ENCODE measurements at places on chromosomes 2 and 18.

DNA sequence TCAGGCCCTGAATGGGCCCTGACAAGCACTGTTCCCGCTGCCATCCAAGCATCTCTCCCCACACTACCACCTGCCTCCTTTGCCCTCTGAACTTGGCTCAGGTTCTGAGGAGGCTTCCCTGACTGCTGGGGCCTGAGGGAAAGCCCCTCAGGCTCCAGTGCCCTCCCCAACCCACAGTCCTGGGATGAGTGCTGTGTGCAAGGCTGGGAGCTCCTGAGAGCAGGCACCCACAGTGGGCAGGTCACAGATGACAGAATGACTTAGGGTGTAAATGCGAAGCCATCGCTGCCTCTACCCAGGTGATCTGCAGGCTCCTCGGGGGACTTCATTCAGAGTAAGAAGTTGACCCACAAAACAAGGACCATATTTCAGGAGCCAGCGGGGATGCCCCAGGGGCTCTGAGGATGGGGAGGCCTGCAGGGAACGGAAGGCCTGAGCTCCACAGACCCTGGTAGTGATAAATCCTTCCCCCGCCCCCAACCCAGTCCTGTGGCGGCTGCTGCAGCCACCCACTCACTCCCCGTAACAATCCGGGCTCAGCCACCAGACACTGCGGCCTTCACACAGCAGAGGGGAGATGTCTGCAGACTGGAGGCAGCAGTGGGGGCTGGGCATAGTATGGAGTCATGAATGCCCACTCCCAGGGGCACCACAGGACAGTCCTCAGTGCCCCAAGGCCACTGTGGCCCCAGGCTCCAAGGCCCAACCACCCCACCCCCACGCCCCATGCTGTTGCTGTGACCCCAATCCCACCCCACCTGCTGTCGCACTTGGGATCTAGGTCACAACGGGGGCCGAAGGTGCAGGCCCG, 8.9 kb downstream of the BIN1 start:
- no peak for DNase-seq

- DNase-seq: no peak
Observed at GRCh38 chr2:128753321-128753720, 434.7 kb upstream of the HS6ST1 start.

DNA sequence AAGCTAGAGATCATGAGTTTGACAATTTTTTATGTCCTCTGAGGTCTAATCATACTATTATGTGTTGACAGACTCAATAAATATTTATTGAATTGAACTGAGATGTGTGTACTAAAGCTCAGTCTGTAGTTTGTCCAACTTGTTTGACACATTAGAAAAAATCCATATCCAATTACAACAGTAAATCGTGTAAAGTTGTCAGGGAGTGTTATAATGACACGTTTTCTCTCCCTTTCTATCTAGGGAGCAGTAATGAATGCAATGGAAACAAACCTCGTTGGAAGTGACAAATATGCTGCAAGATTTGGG, 28.4 kb downstream of the ITGA4 start:
- DNase-seq: no peak

- DNase-seq: no peak
Observed at GRCh38 chr18:23563377-23564043, 22.8 kb downstream of the NPC1 start.

DNA sequence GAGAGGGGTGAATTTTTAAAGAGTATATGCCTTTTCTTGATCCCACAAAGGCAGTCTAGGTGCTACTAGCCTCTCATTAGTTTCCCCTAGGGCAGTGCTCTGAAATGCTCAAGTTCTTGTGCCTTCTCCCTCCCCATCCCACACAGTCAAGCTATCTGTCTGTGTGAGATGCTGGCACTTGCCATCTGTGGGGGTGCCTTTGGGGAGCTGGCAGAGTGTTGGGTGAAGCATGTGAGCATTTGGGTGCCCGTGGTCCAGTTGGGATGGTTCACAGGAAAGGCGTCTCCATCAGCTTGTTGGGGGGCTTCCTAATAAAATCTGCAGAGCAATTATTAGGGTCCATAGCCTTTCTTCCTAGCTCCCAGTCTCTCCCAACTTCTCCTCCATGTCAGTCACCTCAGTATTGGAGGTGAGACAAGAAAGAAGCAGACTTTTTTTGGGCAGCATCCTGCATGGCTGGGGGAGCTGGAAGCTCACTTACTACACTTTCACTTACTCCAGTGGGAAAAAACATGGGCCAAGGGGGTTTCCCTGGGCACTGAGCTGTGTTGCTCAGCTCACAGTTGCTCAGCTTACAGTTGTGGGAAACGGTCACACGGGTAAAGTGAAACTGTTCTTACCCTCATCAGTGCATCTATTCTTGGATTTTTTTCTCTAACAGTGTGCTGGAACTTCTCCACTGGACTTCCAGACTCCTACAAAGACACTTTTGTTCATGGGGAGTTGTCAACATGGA, 29.3 kb downstream of the COLEC11 start:
- DNase-seq: no peak

DNA sequence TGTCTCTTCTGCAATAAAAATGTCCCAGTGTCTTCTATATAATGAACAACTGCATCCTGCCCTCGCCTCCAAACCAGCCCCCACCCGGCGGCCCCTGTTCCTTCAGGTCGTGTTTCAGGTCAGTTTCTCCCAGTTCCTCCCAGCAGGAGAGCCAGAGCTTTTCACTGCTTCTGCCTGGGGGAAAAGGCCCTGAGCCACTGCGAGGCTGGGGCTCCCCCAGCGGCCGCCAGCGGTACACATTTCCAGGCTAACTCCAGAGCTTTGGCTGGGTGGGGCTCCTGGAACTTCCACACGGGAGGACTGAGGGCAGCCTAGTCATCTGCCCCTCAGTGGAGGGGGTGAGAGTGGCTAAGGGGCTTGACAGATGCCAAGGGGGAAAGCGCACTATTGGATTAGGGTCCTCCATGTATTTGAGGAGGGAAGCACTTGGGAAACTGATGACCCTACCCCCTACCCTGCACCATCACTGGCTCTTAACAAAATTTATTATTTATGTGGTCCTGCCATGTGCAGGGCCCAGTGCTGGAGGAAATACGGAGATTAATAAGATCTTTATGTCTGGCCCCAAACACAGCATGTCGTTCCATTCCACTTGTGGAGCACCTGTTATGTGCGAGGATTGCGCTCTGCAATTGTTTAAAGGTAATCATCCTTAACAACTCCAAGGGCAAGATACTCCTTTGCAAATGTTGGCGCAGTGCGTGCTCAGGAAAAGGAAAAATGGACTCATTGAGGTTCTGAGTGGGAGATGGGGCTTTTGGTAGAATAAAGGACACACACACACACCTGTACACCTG, 17.3 kb upstream of the CYS1 start:
- no peak for DNase-seq

DNA sequence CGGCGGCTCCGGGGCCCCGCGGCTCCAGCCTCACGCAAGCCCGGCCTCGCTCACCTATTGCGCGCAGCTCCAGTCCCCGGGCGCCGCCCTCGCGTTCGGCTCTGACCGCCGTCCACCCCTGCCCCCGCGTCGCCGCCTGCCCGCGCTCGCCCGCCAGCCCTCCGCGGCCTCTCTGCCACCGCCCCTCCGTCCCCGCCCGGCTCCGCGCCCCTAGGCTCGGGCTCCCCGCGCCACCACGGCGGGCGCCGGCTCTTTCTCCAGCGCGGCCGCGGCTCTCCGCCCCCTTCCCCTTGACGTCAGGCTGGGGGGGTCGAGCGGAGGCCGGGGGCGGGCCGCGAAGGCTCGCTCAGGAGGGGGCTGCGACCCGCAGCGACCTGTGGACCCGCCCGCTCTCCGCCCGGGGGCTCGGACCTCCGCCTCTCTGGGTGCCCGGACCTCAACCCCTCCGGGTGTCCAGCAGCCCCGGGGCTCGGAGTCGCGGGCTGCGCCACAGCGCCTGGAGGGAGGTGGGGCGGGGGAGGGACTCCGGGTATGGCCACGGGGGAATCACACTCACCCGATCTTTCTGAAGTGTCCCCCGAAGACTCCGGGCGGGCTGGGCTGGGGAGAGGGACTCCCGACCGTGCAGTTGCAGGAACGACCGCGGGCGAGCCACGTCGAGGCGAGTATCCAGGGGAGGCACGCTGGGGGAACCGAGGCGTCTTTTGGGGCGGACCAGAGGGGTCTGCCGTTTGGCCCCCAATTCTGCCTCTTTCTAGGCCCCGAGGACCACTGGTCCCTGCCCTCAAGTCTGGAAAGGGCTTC, at the start of gene SEMA4C:
SEMA4C (minus strand) TSS at position 259 of the 804 bp plus-strand sequence. CDS start 2,194 bp downstream, outside the sequence.
- no peak for DNase-seq

DNA sequence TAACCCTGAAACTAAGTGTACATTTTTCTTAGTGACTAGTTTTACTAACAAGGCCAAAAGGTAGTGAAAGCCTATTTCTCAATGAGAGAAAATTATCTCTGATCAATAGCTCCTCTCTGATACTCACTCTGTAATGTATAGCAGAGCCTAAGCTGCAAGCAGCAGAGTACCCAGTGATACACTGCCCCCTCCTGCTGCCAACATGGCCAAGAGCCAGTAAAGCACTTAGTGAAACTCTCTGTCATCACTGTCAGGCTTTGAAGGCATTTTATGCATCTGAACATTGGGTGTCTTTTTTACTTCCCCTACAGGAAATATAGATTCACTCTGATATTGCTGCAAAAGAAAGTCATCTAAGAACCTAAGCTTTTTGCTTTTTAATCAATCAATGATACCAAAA, 784.1 kb upstream of the CDH7 start:
- DNase-seq: no peak

DNA sequence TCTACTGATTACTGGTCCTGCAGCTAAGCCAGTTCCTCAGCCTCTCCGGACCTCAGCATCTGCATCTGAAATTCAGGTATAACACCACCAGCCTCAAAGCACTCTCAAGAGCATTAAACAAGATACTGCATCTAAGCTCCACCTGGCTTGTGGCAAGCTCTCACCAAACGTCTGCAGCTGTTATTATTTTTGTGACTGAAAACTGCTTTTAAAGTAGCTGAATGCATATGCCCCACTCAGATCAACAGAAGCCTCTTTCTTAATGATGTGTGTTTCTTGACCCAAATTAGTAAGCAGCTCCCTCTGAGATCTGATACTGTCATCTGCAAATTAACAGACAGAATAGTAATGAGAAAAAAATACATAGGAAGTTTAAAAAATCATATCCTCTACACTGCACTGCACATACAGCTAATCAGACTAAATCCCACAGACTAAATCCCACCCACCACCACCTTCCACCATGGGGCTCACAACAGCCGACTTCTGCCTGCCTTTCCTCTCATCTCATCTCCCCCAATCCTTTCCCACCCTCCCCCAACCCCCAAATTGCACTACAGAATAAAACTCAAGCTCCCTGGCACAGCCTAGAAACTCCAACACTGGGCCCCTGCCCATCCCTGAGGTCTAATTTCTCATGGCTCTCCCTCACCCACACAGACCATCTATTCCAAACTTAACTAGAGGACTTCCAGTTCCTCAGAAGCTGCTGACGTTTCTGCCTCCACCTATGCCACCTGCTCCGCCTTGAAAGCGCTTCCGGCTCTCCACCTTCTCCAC, 52.9 kb downstream of the TMEM163 start:
- DNase-seq: no peak

GRCh38 chr2:27408601-27409320, 630 bp downstream of the PPM1G start:
- DNase-seq: no peak

GRCh38 chr2:69831354-69831905, 2.0 kb downstream of the GMCL1 start:
- DNase-seq: no peak

DNA sequence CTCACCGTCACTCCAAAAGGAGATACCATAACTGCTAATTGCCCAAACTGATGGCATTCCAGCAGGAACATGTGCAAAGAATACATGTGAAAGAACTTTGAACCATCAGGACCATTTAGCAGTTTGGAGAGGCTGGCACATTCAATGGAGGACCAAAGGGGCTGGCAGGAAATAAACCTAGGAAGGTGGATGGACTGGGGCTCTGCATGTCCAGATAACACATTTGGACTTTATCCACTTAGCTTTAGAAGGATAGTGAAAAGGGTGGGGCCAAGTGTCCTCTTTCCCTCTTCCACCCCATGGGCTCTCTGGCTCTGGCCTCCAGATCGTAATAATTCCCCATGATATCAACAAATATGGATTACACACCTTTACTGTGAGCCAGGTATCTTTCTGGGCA, 80.0 kb upstream of the STPG4 start:
- DNase-seq: no peak

DNA sequence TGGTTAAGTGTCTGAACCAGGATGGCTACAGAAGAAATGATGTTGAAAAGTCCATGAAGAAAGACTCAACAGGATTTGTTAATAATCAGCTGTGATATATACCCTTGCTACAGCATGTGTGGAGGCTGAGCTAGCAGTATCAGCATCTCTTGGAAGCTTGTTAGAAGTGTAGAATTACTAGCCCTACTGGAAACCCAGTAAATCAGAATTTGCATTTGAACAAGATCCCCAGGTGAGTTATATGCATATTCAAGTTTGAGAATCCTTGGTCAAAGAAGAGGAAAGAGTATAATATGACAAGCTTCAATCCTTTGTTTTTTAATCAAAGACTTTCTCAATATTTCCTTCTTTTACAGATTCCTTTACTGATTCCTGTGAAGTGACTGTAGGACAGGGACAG, 109.0 kb upstream of the KCNJ3 start:
- DNase-seq: no peak

DNA sequence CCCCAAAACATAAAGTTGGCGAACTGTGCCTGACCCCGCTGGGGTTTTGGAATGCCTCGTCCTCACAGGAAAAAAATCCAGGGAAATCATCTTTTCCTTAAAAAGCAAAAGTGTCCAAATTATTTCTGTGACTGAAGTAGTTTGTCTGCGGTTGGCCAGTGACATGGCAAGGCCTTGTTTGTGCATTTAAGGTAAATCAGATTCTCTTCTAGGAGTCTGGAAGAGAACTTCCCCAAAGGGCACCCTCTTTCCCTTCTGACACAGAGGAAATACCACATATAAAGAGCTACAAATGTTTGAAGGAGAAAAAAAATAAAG, 737 bp upstream of the CYB5A start:
- DNase-seq: no peak

GRCh38 chr2:126893153-126893552, 5.5 kb upstream of the TEX51 start:
- DNase-seq: no peak

GRCh38 chr2:146541896-146542295, 1302.9 kb upstream of the ACVR2A start:
- no peak for DNase-seq

- no peak for DNase-seq
Observed at GRCh38 chr2:226256709-226257376, 542.8 kb downstream of the IRS1 start.

GRCh38 chr2:29834624-29835023, 86.8 kb downstream of the ALK start:
- no peak for DNase-seq

- no peak for DNase-seq
Observed at GRCh38 chr2:99615247-99615771, 125.5 kb upstream of the REV1 start.

GRCh38 chr18:28816155-28816554, 639.2 kb upstream of the CDH2 start:
- DNase-seq: no peak

DNA sequence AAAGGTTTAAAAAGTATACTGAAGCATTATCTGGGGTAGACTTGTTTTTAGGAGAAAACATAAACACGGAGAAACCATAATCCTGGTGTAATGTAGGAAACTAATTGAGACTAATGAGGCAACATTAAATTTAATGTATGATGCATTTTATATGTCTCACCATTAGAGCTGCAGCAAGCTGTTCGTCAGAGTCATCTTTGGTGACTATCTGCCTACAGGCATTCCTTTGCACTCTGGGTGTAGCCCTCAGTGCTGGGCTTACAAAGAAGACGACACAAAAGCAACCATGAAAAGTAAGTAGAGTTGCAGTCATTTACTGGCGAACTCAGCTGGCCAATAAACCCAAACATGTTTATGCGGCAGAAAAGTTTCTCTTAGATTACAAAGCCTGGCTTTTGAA, 415.3 kb upstream of the ZEB2 start:
- no peak for DNase-seq

GRCh38 chr2:174023591-174024523, 58.7 kb upstream of the SP3 start:
- DNase-seq: no peak
